Left forelimb (tissue), 1 donor: ENCODE measurements at places on chromosomes 16 and 17.

GRCh38 chr17:19867079-19867328 lies 732 bp downstream of the ULK2 start:
- no peak for DNase-seq

DNA sequence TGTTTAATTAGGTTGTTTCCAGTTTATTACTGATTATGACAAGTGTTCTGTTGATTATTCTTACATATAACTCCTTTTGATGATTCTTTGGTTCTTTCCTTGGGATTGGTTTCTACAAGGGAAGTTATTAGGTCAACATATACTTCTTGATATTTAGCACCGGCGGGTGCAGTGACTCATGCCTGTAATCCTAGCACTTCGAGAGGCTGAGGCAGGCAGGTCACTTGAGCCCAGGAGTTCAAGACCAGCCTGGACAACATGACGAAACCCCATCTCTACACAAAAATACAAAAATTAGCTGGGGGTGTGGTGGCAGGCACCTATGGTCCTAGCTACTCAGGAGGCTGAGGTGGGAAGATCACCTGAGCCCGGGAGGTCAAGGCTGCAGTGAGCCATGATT lies 120.2 kb upstream of the HAS3 start:
- no peak for DNase-seq

- DNase-seq = peak; percentile 75
These were observed 118.2 kb upstream of the KCNJ18 start for GRCh38 chr17:21573961-21574610.

DNA sequence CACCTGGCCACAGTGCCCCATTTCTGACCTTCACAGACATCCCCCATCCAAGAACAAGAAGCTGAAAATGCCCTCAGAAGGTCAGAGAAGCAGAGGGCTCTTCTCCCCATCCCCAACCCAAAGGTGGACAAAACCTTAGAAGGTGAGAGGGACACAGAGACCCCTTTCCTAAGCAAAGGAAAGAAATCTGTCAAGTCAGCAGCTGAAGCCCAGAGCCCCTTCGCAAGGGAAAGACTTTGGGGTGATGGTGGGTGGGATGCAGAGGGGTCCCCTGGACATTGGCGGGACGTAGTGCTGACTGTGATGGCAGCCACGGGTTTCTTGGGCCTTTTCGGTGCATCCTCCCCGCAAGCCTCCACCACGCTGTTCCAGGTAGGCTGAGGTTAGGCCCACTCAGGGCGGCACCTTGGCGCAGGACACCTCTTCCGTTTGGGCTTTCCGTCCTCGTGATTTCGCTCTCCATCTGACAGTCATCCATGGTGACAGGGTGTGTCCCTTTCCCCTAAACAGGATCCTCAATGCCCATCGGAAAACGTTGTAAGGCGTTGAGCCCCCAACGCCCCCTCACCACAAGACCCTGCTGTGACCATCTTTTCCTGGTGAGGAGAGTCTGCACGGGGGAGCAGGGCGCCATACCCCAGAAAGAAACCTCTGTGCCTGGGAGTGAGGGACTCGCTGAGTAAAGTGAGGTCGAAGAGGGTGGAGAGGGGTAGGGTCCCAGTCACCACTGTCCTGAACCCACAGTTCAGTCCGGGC lies 10.7 kb upstream of the GSDMA start:
- no peak for DNase-seq

DNA sequence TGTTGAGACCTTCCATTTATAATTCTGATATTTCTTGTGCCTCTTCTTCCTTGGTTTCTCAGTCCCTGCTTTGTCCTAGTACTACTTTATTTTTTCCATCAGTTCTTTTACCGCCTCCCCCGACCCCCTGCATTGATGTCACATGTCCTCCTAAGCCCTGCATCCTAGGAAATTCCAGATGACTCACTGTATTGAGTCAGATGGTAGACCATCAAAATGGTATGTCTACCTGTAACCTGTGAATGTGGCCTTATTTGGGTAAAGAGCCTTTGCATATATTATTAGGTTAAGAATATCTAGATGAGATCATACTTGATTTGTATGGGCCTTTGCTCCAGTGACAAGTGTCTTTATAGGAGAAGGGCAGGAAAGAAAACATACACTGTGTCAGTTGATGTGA lies 515.3 kb upstream of the CA10 start:
- DNase-seq = no peak

- no peak for DNase-seq
These were observed 3.5 kb downstream of the DBNDD1 start for GRCh38 chr16:90015586-90016338.

DNA sequence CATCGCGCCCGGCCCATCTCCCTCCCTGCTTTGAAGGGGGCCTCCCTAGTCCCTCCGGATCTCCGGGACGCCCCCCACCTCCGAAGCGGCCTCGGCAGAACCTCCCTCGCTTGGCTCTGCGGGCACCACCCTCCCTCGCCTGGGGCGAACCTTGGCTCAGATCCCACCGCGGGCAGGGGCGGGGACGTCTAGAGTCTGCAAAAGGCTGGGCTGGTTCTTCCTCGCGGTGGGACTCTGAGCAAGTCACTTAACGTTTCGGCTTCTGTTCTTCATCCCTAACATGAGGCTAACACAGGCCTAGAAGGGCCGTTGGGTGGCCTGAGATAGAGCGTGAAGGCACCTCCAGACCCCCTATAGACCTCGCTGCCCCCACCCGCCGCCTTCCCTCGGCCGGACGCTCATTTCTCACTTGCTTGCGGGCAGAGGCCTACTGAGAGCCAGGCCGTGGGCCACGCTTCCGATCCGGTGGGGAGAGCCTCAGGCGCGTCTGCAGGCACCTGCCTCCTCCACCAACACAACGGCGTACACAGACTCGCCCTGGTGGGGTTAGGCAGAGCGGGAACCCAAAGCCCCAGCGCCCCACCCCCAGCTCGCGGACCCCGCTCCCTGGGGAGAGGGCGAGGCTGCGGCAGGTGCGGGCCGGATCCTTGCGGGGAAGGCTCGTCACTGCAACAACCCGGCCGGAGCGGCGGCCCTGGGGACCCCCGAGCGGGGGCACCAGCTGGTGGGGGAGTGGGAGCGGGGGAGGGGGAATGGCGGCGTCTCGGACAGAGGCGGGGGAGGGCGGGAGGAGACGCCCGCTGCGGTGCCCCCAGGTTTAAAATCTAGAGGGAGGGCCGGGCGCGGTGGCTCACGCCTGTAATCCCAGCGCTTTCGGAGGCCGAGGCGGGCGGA lies 5.4 kb downstream of the MYO1C start:
- DNase-seq = peak; percentile 85

- DNase-seq = no peak
These were observed 1.3 kb downstream of the SMTNL2 start for GRCh38 chr17:4585638-4585994.

- no peak for DNase-seq
These were observed 88.5 kb downstream of the CMIP start for GRCh38 chr16:81533175-81533507.

DNA sequence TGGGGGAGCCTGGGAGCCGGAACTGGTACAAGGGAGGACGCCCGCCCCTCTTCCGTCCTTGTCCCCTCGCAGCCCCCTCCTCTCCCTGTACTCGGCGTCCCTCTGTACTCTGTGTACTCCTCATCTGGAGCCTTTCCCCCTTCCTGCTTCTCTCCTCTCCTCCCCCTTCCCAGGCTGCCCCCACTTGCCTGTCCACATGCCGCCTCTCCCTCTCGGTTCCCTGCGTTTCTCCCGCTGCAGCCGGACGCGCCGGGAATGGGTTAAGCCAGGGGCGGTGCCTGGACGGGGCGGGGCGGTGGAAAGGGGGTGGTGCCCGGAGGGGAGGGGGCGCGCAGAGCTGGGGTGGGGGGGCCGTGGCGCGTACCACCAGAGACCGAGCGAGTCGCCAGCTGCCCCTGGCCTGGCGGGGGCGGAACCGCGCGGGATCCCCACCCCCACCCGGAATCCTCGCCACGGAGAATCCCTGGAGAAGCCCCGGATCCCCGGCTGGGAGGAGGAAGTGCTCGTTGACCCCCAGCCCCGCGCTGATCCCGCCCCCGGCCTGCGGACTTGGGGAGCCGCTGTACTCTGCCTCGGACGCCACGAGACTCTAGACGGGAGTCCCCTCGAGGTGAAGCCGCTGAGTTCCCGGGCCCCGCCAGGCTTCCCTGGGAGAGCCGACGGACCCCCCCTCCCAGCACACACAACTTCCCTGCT lies 22.6 kb downstream of the GJD3 start:
- peak; percentile 93 for DNase-seq

DNA sequence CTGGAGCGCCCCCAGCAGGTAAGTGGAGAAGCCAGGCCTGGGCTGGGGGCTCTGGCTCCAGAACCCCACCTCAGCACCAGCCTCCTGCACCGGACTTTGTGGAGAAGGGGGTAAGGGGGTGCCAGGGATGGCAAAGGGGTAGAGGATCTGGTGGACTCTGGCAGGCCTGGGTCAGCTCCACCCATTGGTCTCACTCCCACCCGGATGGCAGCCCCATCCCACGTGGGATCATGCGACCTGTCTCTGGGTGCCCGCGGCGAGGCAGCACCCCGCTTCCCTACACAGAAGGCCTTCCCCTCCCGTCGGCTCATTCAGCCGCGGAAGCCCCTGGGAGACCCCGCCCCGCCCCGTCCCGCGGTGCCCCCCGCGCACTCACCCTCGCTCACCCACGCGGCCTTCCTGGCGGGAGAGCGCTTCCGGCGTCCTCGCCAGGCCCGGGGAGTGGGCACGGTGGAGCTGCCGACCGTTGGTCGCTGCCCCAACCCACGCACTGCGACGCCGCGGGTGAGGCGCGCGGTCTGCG lies 498 bp upstream of the PLEKHG4 start:
- DNase-seq = no peak

- no peak for DNase-seq
These were observed 139.0 kb upstream of the HS3ST3A1 start for GRCh38 chr17:13740686-13741085.

DNA sequence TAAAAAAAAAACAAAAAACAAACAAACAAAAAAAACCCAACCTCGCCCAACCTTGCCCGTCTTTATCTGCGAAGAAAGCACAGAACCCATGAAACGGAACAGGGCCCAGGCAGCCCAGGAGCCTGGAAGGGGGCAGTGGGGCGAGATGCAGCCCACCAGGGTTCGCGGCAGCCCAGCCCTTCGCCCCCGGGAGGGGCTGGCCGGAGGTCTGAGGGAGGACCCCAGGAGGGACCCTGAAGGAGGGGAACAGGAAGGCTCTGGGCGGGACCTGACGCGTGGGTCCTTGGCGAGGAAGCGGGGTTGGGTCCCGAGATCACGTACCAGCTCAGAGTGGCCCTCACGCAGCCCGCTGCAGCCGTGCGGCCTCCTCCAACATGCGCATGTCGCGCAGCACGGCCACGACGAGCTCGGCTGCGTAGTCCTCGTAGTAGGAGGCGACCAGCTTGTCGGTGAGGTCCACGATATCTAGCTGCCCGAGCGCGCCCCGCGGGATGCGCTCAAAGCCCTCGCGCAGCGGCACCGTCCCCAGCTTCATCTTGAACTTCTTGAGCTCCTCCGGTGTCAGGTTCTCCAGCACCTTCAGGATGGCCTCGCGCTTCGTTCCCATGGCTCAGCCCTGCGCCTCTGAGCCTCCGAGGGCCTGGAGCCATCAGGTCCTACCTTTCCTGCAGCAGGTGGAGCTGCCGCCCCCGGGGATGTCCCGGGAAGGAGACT lies at the start of gene PYDC1:
Gene PYDC1, minus strand, starts transcription at position 714 of the 714 bp plus-strand sequence. Its CDS starts 107 bp downstream, at position 607.
- no peak for DNase-seq

- no peak for DNase-seq
These were observed 91.9 kb downstream of the CRISPLD2 start for GRCh38 chr16:84911486-84912216.

DNA sequence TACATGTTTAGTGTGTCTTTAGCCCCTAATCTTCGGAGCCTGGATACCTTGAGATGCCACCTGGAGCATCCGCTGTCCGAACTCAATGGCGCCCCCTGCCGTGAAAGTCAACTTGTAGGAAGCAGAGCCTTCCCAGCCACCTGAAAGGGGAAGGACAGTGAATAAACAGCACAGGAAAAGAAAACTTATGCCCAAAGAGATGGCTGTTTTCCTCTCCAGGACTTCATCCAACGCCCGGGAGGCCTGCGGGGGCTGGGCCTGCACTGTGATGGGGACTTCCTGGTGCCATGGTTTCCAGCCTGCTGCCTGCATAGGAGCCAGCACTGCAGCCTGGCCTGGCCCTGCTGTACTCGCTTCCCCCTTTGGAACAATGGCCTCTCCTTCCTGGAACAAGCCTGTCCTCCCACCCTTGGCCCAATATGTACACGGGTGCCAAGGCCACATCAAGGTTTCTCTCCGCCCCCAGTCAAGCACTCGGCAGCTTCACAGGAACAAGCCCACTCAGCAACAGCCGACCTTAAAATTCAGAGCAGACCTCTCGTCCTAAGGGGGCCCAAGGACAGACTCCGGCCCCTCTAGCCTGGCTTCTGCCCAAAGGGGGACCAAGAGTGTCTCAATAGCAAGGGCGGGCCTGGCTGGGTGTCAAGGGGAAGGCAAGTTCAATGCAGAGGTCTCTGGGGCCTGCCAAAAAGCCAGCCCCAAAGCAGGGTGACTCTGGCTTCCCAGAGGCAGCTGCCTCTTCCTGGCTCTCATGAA lies 4.5 kb upstream of the UNC13D start:
- peak; percentile 69 for DNase-seq

DNA sequence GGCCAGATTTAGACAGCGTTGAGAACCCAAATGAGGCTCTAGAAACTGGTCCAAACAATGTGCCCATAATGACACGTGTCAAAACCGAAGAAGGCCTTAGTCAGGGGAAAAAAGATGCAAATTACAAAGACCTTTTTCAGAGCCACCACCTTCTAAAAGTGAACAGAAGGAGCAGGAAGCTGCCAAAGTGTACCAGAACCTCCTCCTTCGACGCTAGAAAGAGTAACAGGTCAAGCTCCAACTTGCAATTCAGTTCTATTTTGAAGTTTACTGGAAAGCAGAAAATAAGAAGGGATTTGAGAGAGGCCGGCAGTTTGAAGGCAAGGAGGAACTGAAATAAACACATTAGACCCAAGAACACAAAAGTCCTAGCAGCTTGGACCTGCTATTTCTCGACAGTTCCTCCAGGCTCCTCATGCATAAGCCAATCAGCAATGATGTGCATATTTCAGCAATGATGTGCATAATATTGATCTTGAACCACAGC lies 61.8 kb downstream of the XYLT1 start:
- DNase-seq = no peak

- no peak for DNase-seq
These were observed 15.6 kb upstream of the UTP6 start for GRCh38 chr17:31917065-31917529.

DNA sequence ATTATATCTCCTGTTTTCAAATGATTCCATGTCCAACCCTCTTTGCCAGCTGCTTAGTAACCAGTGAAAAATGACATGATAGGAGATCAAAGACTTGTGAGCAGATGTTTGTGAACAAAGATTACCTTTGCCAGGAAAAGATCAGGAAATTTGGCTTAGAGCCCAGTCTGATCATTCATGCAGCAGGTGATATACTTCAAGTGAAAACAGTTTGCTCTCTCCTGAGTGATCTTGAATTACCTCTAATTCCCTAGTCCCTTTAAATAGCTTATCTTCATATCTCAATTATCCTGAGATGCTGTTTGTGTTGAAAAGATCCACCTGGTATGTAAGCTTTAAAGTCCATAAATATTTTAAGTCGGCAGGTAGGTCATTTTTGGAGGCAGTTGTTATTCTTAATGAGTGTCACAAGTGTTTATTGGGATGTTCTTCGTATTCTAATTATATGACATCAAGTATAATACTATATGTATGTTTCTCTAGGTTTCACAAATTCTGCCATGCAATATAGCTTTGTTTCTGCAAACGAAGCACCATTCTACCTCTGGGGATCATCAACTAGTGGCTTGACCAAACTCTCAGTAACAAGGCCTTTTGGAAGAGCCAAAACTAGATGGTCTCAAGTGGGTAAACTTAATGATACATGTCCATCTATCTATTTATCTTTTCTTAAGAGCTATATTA lies 13.2 kb upstream of the VPS35L start:
- DNase-seq = no peak
